ENCODE measurements at places on chromosomes 1 and 21.

DNA sequence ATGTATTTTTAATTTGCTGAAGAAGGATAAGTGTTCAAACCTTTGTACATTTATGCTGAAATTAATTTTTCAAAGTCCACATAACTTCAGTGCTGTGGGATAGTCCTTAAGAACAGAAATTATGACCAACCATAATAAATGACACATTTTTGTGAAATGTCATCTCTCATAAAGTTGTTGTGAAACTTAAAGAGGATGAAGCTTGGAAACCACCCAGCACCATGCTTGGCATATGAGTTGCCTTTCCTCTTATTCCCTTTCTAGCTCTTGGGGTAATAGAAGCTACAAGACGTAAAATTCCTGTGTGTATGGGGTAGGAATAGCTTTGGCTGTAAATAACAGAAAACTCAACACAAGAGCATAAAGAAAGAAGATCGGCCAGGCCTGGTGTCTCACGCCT lies 18.9 kb upstream of the USP24 start:
- DNase-seq: no peak

- no peak for DNase-seq
Observed at GRCh38 chr1:4971666-4972065, 317.3 kb downstream of the AJAP1 start.

GRCh38 chr1:241485554-241485992 lies 34.0 kb downstream of the FH start:
- peak; percentile 63 for DNase-seq

DNA sequence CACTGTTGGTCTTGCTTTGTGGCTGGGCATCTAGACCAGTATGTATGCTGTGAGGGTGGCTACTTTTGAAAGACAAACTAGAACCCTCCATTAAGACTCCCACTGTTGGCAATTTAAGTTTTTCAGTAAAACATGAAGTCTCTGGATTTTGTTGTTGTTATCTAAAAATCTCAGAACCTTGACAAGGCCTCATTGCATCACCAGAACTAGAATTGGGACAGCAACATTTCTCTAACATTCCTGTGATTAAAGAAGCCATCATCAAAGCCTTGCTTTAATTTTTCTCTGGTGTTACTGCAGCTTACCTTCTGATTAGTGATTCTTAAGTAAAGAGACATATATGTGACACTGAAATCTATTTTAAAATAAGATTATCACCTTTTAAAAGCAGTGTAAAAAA lies 4.5 kb downstream of the TRIM67 start:
- no peak for DNase-seq

- DNase-seq: peak; percentile 84
Observed at GRCh38 chr1:67830226-67830625, 3.0 kb downstream of the GNG12 start.

GRCh38 chr1:223087291-223088255 lies 55.5 kb downstream of the TLR5 start:
- no peak for DNase-seq

DNA sequence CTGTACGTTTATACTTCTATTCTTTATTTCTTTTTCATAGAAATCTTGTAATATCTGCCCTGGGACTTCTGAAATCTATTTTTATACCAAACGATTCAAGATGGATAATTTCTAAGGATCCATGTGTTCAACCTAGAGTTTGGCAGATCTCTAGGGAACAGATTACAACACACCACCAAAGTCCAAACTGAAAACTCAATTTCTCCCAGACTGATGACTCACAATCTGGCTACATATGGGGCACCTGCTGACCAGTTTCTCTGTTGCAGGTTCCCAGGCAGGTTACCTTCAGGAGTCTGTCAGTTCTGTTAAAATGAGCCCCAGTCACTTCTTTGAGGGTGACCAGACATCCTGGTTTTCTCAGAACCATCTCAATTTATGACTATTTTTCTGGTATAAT lies 439.4 kb downstream of the GPATCH2 start:
- no peak for DNase-seq

GRCh38 chr1:2212274-2212531 lies 15.9 kb upstream of the SKI start:
- DNase-seq: no peak

Data from A172 (cell line).